ENCODE measurements at places on chromosomes 7 and 10.

DNA sequence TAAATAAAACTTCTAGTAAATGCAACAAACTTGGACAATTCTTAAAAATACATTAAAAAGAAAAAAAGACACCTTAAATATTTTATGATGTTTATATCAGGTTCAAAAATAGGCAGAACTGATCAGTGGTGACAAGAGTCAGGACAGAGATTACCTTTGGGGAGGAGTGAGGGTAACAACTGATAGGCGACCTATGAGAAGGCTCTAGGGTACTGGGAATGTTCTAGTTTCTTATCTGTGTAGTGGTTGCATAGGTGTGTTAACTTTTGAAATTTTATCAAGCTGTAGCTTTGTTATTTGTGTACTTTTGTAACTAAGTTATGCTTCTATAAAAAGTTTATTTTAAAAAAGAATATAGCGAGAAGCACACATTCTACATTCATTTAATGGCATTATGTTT is 75.1 kb upstream of the STRIP2 start:
- no peak for DNase-seq

GRCh38 chr10:14548474-14548873 is 217.8 kb upstream of the FRMD4A start:
- DNase-seq: no peak

GRCh38 chr10:1377231-1377630 is 321.0 kb downstream of the WDR37 start:
- no peak for DNase-seq

DNA sequence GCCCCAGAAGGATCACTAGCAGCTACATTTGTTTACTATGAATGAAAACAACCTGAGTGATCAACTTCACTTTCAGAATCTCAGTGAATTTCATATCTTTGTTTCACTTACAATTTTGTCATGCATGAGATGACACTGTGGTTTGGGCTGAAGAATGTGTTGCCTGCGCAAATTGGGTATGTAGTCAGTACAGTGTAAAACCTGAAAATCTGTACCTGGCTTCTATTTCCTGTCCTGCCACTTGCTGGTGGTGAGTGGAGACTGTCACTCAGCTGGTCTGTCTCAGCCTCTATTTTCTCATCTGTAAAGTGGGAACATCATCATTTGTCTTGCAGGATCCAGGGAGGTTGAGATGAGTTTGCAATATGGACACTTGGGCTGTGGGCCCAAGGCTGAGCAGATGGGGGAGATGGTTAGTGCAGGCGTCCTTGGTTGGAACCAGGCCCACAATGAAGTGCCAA is 118.0 kb downstream of the WDFY4 start:
- DNase-seq: no peak

GRCh38 chr10:131744346-131744745 is 156.5 kb upstream of the PPP2R2D start:
- no peak for DNase-seq

GRCh38 chr10:72855129-72855528 is 38.4 kb upstream of the OIT3 start:
- DNase-seq: no peak

All from T-helper 22 cell (primary cell).